ENCODE measurements at places on chromosomes 11 and 22. TPM values are rescaled to one million over a fixed set of nuclear protein-coding genes. Genes with fewer than 3 reads are reported as not detected.

The KRTAP5-8 gene
- not detected for total RNA-seq

The CABP4 gene
- total RNA-seq, result 0.98 TPM

The MYOD1 gene
- not detected for total RNA-seq

The BTBD18 gene
- not detected for total RNA-seq

The OR52N4 gene
- total RNA-seq, result not detected

The IL17RA gene
- total RNA-seq, result 13.3 TPM

DNA sequence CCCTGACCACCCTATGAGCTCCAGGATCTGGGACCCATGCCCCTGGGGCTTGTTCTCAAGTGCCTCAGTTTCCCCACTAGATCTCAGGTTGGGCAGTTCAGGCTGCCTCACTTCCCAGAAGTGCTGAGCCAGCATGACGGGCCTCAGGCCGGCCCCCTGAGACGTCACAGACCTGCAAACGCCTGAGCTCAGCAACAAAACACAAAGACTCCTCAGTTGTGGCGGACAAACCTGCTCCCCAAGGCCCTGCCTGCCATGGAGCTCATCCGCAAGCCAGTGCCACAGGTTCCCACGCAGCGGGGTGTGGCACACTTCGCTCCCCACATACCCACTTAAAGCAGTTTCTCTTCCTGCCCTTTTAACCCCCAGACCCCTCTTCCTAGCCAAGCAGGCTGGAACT, 45.2 kb downstream of the NECTIN1 start:
- no peak for DNase-seq

GRCh38 chr11:134142536-134142935, 73.7 kb downstream of the JAM3 start:
- no peak for DNase-seq

DNA sequence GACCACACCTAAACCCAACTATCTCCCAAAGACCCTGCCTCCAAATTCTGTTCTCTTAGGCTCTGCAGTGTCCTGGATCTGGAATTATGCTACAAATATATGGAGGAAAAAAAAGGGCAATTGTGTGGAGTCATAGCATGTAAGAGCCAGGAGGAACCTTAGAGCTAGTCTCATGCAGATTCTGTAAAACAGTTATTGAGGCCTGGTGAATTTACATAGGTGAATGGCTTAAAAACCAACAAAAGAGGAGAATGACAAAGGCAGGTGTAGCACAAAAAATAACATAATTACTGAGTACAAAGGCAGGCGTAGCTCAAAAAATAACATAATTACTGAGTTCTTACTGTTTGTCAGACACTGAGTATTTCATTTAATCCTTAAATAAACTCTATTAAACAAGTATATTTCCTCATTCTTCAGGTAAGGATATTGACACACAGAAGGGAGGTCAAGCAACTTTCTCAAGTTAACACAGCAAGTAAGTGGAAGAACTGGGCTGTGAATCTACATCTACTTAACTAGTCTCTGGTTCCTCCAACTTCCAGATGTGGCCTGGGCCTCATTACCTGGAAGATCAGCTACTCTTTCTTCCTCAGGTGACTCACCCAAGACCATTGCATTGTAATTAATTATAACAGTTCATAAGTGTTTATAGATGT, 938.9 kb upstream of the TENM4 start:
- no peak for DNase-seq

DNA sequence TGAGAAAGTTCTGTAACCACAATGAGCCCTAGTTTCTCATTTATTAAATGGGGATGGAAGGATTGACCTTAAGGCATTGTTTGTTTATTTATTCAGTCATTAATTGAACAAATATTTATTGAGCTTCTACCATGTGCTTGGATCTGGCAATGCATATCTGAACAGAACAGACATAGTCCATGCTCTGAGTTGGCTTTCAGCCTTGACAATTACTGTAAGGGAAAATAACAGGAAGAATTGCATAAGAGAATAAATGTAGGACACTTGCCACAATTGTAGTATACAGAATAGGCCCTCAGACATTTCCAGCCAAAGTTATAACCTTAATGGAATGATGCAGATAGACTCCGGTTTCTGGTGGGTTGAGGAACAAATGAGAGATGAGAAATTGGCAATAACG, 160.5 kb upstream of the TTC12 start:
- DNase-seq, result no peak

DNA sequence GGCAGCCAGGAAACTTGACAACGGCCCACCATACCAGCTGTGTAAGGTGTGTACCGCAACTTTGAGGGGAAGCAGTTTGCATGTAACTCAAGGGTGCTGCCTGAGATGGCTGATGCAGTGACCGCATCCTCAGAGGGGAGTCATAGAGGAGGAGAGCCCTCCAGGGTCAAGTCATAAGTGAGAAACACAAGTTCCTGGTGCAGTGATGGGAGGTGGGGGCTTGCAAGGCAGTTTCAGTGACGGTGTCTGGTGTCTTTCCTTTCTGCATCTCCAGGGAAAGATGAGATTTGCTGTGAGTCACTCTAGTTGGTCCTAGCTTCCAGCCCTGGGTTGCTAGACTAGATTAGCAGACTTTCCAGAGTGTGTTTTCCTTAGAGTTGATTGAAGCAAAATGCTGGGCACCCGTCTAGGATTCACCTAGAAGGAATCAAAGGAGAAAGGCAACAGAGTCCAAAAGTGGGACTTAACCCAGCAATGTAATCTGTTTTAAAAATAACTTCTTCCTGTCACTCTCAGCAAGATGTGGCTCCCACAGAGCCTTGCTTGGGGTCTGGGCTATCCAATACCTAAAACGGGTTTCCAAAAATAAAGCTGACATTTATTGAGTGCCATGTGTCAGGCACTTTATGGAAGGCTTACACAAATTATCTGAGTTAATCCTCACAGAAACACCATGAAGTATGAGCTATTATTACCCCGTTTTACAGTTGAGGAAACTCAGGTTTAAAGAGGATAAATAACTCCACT, 265.4 kb upstream of the PLET1 start:
- no peak for DNase-seq

DNA sequence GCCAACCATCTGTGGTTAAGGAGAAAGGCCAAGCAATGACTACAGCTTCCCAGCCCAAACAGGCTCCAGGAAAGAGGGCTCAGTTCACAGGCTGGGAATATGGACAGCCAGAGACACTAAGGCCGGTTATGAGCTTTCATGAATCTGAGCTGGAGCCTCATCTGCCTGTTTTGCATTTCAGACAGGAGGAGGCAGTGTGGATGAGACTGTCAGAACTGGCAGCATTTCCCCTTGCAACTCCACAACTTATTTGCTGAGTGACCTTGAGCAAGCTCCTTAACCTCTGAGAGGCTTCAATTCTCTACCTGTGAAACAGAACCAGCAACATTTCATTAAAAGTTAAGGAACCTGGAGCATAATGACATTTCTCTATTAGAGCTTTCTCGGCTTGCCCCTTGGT, 264.0 kb downstream of the ETS1 start:
- DNase-seq, result no peak

DNA sequence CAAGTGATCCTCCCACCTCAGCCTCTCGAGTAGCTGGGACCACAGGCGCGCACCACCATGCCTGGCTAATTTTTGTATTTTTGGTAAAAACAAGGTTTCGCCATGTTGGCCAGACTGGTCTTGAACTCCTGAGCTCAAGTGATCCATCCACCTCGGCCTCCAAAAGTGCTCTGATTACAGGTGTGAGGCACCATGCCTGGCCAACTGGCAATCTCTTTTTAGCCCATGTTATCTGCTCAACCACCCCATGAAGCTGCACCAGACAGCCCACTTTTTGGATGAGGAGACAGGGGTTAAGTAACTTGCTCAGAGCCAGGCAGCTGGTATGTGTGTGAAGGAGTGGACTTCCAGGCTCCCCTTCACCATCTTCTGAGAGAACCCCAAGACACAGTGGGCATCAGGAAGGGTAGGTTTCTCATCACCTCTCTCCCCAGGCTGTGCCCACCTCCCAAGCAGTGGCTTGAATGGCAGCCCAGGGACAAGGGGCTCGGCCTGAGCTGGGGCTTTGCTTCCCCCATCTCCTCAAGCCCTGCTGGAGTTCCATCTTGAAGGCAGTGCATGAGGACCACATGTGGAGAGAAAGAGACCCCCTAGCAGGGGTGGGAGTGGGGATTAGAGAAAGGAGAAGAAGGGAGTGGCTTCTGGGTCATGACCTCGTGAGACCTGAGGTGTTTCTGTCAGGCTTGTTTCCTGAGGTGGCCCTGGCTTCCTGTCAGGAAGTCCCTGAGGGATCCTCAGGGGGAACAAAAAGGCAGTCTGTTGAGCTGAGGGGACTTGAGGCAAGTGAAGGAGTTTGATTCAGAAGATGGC, 87.5 kb upstream of the PARVA start:
- no peak for DNase-seq

- no peak for DNase-seq
Measured at GRCh38 chr22:38139901-38140300, 29.4 kb upstream of the BAIAP2L2 start.

- no peak for DNase-seq
Measured at GRCh38 chr11:9056467-9056866, 34.9 kb downstream of the SCUBE2 start.

DNA sequence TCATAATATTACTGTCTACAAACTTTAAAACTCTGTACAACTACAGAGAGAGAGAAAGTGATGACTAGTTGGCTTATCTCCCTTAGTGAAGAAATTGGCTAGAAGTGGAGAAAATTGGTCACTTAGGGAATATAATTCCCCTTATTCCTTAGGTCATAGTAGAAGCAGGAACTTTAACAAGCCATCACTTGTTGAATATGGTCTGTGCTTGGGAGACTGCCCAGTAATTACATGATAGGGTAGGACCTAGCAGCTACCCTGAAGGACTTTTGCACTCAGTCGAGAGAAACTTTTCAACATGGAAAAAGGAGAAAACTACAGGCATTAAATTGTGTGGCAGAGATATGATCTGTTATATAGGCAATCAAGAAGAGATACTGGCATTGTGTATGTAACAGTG, 576.5 kb upstream of the CCDC90B start:
- DNase-seq, result no peak

DNA sequence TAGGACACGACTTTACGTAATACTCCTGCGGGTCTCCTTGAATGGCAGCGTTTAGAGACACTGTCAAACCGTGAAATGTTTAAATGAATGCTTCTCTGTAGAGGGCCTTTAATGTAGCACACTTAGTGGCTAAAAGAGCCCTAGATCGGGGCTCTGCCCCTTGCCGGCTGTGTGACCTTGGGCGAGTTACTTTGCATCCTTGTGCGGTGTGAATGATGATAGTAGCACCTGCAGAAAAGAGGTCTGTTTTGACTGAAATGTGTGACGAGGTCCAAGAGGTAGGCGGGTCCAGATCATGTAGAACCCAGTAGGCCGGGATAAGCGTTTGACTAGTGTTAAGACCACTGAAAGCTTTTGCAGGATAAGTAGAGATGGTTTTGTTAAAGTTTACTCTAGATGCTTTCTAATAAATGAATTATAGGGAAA, 866 bp downstream of the MED17 start:
- no peak for DNase-seq

DNA sequence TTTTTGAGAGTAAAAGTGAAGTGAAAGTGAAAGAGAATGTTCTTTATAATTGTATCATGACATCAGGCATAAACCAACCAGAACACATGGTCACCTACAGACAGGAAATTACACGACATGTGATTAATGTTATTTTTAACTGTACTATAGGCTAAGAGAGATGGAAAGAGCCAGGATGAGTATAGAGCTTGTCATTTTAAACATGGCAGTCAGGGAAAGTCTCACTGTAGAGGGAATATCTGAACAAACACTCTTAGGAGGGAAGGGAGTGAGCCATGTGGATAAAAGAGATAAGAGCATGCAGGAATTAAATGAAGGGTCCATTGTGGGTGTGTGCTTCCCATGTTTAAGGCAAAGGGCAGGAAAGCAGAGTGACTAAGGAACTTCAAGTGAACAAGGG, 599.1 kb upstream of the FAT3 start:
- no peak for DNase-seq

GRCh38 chr22:50568626-50569025, 5.9 kb upstream of the SYCE3 start:
- no peak for DNase-seq

Measured in vagina (tissue), 2 donors.